Activated B cell treated with CpG ODN at 0.5 μM for 24 hours (primary cell): ENCODE measurements at places on chromosomes 7 and 10. TPM values are rescaled to one million over a fixed set of nuclear protein-coding genes. Genes with fewer than 3 reads are reported as not detected.

RAPGEF5 gene
- 10.1 and 12.4 TPM in 2 replicates for total RNA-seq

GRCh38 chr10:32340596-32341180 lies 6.3 kb downstream of the EPC1 start:
- DNase-seq: no peak

GRCh38 chr10:1083581-1083980 lies 27.4 kb downstream of the WDR37 start:
- DNase-seq: no peak

SLC25A28 gene
- 45.9 and 47.5 TPM in 2 replicates for total RNA-seq

- no peak for DNase-seq
Measured at GRCh38 chr7:4067874-4068273, 614.2 kb upstream of the FOXK1 start.
